NCI-H2029 treated with DMSO at 0.1 percent for 48 hours (cell line): ENCODE measurements at places on chromosomes 11 and 22.

- DNase-seq: no peak
Observed at GRCh38 chr11:13334034-13334786, 56.6 kb downstream of the BMAL1 start.

- DNase-seq: no peak
Observed at GRCh38 chr22:47382164-47382890, 619.9 kb downstream of the TBC1D22A start.

- DNase-seq: no peak
Observed at GRCh38 chr22:24564376-24565058, 8.7 kb downstream of the SNRPD3 start.

DNA sequence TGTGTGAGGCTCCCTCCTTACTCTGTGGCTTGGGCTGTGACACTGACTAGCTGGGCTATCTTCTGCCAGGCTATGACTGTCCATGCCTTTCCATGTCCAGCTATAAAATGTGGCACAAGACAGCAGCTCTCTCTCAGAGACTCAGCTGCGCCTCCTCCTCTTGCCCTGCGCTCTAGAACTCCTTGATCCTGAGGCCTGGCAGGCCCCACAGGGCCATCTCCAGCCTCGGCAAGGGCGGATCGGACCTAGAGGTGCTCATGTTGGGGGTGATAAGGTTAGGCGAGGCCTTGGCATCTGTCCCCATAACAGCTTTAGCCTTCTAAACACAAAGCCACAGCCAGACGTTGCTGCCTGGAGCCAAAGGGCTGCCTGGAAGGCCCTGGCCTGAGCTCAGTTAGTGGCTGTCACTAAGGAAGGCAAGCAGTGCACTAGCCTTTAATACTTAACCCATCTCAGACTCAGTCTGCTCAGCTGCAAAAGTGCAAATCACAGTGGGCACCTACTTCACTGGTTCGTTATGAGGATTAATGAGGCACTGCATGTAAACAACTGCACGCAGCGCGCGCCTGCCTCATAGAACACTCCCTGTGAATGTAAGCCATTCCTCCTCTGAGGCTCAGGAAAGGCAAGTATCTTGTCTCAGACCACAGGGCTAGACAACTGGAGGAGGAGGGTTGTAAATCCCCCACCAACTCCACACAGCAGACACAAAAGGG, 1.2 kb downstream of the GUCD1 start:
- DNase-seq: no peak

DNA sequence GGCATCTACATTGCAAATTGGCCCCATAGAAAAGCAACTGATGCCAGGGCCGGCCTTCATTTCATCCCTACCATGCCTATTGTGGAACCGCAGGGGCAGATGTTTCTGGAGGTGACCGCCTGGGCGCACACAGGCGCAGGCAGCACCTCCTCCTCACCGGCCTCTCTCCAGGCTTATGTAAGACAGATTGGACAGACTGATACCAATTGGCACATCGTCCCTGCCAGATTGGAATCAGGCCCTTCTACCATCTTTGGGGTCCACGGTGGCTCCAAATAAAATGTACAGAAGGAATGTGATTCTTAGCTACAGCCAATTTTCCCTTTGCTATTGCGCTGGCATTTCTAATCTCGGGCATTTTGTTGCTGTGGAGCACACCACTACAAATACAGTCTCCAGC, 732.6 kb downstream of the NTM start:
- no peak for DNase-seq

GRCh38 chr11:112852143-112852866, 108.9 kb upstream of the NCAM1 start:
- DNase-seq: peak; percentile 30

GRCh38 chr22:22786301-22787115, 101.1 kb upstream of the IGLL5 start:
- DNase-seq: peak; percentile 95

GRCh38 chr22:20204806-20205205, 54.0 kb upstream of the CCDC188 start:
- no peak for DNase-seq

DNA sequence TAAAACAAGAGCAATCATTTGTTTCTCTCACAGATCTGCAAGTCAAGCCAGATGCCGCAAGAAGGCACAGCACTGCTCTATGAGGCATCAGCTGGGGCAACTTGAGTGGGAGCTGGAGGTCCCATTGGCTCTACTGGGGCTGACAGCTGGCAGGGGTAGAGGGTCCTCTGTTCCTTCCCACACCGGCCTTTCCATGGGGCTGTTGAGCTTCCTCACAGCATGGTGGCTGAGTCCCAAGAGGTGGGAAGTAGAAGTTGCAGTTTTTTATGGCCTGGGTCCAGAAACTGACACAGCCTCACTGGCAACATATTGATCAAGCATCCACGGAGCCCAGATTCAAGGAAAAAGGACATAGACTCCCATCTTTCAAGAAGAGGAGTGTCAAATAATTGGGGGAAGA, 34.4 kb downstream of the RPL3 start:
- DNase-seq: no peak

- DNase-seq: peak; percentile 58
Observed at GRCh38 chr11:114280696-114281095, 15.5 kb upstream of the NNMT start.

DNA sequence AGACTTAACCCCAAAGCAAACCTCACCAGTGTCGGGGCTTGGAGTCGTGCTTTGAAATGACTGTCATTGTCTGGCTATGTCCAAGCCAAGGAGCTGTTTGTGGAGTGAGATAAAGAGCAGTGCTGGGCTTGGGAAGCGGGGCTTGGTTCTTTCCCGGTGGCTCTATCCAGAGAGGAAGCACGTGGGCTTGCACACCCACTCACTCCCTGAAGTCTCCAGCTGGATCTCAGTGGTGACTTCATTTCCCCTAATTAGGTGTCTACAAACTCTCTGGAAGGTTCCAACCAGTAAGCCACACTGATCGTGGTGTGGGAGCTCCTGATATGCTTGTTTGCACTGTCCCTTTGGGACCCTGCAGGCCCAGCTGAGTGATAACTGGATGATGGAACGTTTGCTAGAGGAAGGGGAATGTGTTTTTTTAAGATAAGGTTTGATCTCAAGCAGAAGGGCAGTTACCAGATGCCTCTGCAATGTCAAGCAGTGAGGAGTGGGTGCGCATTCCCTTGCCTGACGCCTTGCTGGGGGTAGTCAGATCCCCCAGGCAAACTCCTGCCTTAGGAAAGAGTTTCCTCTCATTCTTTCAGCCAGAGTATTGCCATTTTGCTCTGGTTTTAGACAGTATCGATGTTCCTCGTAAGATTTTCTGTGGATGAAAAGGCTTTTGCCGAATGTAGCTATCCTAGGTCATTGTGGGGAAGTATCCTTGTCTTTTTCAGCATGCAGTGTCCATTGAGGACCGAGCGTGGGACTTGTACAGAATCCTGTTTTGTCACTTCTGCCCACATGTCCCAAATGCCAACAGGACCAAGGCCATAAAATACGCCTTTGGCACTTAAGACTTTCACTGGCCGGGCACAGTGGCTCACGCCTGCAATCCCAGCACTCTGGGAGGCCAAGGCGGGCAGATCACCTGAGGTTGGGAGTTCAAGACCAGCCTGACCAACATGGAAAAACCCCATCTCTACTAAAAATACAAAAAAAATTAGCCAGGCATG, 90.9 kb downstream of the MICAL2 start:
- no peak for DNase-seq

DNA sequence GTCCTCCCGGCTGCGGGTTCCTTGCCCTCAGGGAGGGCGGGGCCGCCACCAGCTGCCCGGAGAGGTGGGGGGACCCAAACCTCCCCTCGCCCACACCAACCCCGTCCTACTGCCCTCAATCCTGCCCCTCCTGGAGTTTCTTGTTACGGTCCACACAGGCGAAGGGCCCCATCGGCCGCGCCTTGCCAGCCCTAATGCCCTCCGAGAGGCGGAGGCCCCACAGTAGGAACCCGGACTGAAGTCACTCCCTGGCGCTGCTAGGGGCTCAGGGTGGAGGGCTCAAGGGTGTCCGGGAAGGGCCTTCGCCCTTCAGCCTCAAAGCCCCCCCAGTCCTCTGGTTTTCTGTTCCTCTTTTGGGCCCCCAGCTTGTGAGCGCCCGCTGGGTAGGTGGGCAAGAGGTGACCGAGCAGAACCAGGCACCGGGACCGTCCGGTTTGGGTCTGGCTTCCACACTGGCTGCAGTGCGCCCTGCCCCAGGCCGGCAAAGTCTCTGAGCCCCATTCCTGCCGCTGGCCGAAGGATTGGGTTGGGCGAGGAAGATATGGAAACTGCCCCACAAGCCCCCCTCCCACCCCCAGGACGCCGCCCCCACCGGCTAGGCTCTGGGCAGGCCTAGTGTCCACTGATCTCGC, 24.5 kb downstream of the DUSP8 start:
- DNase-seq: no peak

GRCh38 chr11:126627421-126627820, 271.9 kb downstream of the ST3GAL4 start:
- DNase-seq: no peak

- DNase-seq: no peak
Observed at GRCh38 chr11:2737226-2737590, 37.4 kb upstream of the KCNQ1OT1 start.

GRCh38 chr11:63404161-63404935, 34.8 kb downstream of the SLC22A9 start:
- DNase-seq: no peak

DNA sequence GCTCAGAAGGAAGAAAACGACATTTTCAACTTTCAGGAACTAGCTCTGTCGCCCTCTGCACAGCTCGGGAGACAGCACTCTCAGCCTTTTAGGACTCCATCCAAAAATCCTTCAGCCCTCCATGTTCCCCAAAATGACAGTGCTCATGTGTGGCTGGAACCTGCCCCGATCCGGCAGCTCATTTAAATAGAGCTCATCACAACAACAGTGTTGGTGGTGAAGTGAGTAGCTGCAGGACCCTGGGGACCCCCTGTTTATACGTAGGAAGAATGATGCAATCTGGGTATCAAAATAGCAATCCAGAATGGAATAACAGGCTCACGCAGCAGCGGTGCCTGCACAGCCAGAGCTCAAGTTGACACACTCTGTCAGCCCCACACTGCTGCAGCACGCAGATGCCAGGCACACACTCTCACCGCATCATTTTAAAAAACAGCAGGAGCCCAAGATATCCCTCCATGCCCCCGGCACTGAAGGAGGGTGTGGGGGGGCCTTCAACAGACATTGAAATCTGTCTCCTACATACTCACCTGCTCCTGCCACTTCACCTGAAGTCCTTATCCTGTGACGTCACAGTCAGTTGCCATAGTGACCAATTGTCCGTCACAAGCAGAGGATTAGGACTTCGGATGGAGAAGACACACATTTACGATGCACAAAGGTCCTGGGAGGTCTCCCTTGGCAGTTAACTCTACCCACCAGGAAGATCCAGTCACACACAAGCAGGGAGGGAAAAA, 24.0 kb downstream of the TRIM66 start:
- DNase-seq: no peak

DNA sequence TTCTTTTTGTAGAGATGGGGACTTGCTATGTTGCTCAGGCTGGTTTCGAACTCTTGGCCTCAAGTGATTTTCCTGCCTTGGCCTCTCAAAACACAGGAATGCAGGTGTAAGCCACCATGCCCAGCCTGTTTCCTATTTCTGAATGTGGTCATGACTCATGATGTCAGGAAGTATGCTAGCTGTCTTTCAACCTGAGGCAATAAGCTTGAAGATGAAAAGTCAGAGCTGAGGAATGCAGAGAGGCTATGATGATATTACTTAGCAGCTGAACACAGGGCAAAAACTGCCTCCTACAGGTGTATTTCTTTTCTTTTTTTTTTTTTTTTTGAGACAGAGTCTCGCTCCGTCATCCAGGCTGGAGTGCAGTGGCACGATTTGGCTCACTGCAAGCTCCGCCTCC, 9.0 kb upstream of the NUCB2 start:
- no peak for DNase-seq

- DNase-seq: no peak
Observed at GRCh38 chr22:23753385-23753784, 840 bp downstream of the VPREB3 start.

DNA sequence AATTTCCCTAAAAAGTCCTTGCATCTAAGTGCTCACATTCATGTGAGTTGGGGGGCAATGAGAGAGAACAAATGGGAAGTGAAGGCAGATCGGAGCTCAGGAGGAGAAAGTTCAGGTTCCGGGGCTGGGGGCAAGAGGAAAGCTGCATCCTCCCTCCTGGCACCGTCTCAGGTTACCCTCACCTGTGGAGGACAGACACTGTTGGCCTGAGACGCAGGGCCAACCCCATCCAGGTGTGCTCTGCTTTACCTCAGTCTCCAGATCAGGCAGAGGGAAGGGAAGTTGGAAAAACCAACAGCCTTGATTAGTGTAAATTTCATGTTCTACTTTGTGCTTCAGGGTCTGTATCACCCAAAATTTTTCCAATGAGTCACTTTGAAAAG, 146.9 kb downstream of the TRIM29 start:
- DNase-seq: peak; percentile 9

GRCh38 chr11:35814720-35815305, 129.0 kb upstream of the LDLRAD3 start:
- DNase-seq: no peak

DNA sequence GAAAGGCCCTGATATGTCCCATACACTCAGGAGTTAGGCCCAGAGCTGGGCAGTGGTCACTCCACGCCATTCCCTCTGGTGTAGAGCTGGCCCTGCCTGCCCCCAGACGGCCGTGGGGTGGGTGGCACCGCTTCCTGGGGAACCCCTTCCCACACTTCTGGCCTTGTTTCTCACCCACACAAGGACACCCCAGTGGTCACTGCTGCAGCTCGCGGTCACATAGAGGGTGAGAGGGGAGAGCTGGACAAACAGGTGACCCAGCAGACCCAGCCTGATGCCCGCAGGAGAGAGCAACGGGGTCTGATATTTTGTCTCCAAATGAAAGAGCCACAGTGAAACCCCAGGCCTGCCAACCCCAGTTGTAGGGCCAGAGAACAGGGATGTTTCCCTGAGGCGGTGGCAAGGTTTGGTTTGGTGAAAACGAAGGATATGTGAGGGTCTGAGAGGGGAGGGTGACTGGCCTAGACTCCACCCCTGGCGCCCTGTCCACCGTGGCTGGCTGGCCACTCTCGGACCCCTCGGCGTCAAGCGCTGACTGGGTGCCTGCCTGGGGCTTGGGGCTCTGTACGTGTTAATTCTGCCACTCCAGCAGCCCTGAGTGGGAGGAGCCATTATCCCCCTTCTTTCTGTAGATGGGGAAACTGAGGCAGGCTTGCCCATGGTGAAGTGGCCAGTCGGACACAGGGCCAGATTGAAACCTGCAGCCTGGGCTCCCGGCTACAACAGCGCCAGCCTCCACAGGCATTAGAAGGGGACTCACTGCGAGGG, 71.0 kb upstream of the PPARA start:
- no peak for DNase-seq

DNA sequence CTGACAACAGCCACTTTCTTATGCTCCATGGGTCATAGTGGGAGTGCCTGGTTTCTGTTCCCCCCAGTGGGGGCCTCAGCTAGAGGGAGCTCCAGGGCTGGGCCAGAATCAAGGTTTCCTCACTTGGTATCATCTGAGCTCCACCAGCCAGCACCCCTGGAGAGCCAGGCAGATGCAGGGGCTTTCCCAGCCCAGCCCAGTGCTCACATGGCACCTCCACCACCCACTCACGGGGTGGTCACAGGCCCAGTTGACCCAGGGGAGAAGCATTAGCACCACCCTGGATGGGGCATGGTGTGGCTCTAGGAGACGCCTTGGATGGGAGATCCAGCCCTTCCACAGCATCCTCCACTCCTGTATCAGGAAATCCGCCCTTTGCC, 24.1 kb upstream of the WNT7B start:
- no peak for DNase-seq

- DNase-seq: no peak
Observed at GRCh38 chr11:95066716-95067038, at the start of gene SRSF8. Gene SRSF8 (plus strand): TSS chr11:95066919. CDS start chr11:95067227, 308 bp downstream.

GRCh38 chr22:49786976-49787706, 40.5 kb downstream of the BRD1 start:
- DNase-seq: no peak

- no peak for DNase-seq
Observed at GRCh38 chr11:20373147-20373546, 9.6 kb downstream of the HTATIP2 start.
